ENCODE measurements at places on chromosomes 6 and 20.

DNA sequence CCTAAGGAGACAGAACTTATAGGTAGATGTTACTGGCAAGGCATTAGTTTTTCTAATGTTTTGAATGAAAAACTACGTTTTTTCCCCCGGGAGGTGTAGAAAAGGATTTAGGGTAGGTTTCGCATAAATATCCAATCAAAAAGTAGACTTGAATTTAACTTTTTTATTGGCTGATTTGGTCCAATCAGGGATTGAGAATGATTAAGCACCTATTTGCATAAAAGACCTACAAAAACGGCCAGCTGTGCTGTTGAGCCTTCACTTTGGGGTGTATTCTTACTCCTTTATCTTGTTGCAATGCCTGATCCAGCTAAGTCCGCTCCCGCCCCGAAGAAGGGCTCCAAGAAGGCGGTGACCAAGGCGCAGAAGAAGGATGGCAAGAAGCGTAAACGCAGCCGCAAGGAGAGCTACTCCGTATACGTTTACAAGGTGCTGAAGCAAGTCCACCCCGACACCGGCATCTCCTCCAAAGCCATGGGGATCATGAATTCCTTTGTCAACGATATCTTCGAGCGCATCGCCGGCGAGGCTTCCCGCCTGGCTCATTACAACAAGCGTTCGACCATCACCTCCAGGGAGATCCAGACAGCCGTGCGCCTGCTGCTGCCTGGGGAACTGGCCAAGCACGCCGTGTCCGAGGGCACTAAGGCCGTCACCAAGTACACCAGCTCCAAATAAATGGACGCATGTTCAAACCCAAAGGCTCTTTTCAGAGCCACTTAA lies 113.5 kb upstream of the BTN3A2 start:
- peak; percentile 89 for DNase-seq

DNA sequence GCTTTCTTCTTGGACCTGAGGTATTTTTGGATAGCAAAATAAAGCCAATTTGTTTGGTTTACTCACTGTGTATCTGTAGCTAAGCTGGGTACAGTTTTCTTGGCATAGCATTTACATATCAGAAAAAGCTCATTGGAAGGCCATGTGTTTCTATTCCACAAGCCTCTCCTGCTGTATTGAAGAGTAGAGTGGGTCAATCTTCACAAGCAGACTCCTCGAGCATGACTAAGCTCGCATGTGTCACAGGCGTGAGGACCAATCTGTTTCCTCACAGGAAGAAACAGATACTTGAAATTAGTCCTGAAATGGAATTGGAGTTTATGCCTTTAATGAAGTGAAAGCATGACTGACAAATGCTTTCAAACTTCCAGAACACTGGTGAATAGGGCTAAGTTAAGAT lies 1279.0 kb upstream of the MAP3K7 start:
- no peak for DNase-seq

DNA sequence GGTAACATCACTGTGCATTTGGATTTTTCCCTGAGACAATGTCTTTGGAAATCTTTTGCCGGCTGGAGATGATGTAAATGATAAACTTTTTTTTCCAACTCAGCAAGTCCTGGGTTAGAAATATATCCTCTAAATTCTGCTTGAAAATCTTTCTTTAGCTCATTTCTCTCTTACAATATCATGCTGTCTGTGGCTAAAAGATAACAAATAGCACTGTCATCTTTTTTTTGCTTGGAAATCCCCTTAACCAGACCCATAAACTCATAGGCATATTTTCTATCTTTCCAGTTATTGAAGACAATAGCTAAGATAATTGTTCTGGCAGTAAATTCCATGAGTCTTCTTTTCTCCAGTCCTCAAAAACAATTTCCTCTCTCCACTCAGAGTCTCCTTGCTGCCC lies 481.5 kb downstream of the NKAIN2 start:
- no peak for DNase-seq

GRCh38 chr6:17397764-17398194 lies 4.4 kb downstream of the CAP2 start:
- DNase-seq = no peak

DNA sequence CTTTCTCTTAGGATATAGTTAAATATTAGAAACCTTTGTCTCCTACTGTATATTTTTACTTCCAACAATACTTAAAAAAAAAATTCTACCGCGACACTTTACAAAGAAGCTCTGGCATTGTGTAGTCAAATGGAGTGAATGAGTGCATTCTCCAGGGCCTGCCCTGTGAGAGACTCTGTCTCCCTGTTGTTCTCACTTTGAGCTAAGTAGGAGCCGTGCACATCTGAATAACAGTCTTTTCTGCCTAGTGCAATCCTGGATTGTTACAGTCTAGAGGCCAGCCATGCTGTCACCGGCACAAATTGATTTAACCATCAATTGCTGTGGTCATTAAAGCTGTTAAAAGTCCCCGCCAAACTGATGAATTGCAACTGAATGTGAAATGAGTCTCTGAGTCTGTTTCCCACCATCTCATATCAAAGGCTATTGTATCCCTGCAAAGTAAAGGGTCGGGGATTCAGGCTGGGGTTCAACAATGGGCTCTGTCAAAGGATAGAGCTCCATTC lies 156.0 kb downstream of the RFPL4B start:
- no peak for DNase-seq

GRCh38 chr6:133410638-133411435 lies 169.7 kb downstream of the EYA4 start:
- no peak for DNase-seq

DNA sequence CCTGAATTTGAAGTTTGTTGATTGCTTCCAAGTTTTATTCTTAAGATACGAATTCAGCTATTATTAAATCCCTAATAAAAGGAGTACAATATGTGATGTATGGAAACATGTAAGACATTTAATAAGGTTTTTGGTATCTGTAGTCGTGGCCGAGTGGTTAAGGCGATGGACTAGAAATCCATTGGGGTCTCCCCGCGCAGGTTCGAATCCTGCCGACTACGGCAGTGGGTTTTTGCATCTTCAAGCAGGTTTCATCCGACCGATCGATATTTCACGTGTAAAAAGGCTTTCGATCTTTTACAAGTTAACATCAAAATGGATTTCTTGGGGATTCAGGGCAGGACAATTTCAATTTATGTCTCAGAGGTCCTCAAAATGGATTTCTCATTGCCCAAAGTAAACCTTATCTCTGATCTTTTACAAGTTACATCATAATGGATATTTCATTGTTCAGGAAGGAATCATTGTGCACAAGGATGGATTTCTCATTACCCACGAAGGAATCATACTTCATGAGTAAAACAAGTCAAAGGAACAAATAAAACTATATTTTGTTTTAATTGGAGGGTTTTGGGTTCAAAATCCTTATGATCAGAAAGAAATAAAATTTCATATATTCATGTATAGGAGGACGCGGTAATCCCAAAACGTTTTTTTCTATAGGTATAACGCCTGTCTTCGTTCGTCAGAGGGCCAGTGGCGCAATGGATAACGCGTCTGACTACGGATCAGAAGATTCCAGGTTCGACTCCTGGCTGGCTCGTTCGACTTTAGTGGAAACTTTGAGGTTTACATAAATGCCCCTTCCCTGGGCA lies 37.3 kb upstream of the BTN3A2 start:
- peak; percentile 76 for DNase-seq

DNA sequence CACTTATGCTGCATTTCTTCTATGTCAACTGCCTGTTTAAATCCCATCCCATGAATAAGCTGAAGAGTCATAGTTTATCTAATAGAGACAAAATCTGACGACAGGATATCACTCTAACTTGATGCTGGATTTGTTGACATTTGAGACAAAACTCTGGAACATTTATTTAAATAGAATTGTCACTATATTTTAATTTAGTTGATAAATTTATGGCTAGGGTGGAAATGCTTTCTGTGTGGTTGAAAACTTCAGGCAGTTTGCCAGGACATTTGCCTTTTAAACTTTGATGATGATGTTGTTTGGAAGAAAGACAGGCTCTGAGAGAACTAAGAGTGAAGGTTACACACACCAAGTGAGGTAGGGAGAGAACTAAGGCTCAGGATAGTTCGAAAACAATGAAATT lies 68.1 kb downstream of the GJA1 start:
- no peak for DNase-seq

DNA sequence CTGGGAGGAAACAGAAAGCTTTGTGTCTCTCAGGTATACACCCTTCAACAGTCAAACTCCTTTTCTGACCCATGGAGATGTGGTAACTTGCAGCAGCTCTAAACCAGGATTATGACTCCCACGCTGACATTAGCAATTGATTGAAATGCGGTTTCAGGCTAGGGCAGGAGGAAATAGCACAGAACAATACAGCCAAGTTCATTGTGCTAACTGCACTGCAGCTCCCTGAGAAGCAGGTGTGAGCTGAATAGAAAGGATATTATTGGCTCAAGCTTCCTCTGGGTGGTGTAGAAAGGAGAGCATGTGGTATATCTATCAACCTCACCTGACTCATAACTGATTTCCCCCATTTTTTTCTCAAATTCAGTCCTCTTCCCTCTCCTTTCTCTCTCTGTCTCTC lies 612.3 kb upstream of the BTBD3 start:
- DNase-seq = no peak

GRCh38 chr6:14699803-14700601 lies 545.9 kb upstream of the JARID2 start:
- no peak for DNase-seq

- DNase-seq = no peak
These were observed 22.9 kb downstream of the QKI start for GRCh38 chr6:163437466-163437865.

- no peak for DNase-seq
These were observed 341.7 kb downstream of the PREX1 start for GRCh38 chr20:48486065-48486464.

GRCh38 chr6:122697458-122697857 lies 82.1 kb upstream of the FABP7 start:
- DNase-seq = no peak

GRCh38 chr20:6829510-6830116 lies 62.1 kb downstream of the BMP2 start:
- DNase-seq = no peak

- DNase-seq = no peak
These were observed 51.6 kb downstream of the RFX6 start for GRCh38 chr6:116928677-116929076.

GRCh38 chr20:17621229-17621968 lies 51.5 kb downstream of the DSTN start:
- no peak for DNase-seq

DNA sequence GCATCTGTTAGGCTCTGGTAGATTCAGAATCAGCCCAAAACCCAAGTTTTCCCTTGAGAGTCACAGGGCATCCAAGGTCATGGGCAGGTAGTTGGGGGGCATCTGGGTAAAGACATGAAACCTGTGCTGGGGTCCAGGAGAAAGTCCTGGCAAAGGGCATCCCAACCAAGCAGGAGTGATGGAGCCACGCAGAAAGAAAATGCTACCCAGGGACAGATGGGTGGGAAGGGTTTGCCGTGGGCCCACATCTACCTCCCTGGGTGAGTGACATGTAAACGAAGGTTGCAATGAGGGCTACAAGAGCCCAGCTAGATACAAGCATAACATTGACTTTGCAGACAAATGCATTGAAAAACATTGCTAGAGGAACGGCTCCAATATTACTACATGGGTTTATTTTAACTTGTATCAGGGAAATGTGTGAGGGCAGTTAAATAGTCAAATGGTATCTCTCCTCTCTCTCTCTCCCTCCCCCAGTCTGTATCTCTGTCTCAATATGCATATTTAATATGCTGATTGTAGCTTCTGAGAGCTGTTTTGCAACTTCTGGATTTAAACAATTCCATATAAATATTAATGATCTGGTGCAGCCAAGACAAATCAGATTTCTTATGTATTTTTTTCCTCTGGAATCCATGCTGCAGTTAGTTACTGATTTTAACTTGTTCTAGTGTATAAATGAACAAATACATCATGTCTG lies 135.7 kb downstream of the SYNDIG1 start:
- no peak for DNase-seq

GRCh38 chr20:62651285-62652021 lies 9.2 kb downstream of the SLCO4A1 start:
- DNase-seq = peak; percentile 77

GRCh38 chr6:107697682-107698081 lies 126.4 kb downstream of the SCML4 start:
- no peak for DNase-seq

- DNase-seq = peak; percentile 26
These were observed 22.6 kb upstream of the BTN3A2 start for GRCh38 chr6:26342106-26343004.

- no peak for DNase-seq
These were observed 22.8 kb upstream of the LRRC1 start for GRCh38 chr6:53771785-53772624.

DNA sequence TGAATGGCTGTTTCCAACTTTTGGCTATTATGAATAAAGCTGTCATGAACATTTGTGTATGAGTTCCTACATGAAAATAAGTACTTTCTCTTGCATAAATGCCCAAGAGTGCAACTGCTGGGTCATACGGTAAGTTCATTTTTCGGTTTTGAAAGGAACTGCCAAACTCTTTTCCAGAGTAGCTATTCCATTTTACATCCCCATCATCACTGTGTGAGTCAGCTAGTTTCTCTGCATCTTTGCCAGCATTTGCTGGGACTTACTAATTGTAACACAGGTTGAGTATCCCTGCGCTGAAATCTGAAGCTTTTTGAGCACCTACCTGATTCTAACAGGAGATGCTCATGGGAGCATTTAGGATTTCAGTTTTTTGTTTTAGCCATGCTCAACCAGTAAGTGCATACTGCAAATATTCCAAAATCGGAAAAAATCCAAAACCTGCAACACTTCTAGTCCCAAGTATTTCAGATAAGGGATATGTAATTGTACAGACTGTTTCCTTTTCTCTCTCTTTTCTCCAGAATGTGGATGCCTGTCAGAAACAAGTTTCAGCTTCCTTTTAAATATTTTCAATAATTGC lies 118.4 kb downstream of the DTNBP1 start:
- no peak for DNase-seq

GRCh38 chr6:7413151-7413823 lies 23.7 kb downstream of the RIOK1 start:
- DNase-seq = no peak

- DNase-seq = peak; percentile 72
These were observed 83.1 kb downstream of the IRF4 start for GRCh38 chr6:474453-475185.

- DNase-seq = no peak
These were observed 112.4 kb downstream of the BFSP1 start for GRCh38 chr20:17418737-17419136.

DNA sequence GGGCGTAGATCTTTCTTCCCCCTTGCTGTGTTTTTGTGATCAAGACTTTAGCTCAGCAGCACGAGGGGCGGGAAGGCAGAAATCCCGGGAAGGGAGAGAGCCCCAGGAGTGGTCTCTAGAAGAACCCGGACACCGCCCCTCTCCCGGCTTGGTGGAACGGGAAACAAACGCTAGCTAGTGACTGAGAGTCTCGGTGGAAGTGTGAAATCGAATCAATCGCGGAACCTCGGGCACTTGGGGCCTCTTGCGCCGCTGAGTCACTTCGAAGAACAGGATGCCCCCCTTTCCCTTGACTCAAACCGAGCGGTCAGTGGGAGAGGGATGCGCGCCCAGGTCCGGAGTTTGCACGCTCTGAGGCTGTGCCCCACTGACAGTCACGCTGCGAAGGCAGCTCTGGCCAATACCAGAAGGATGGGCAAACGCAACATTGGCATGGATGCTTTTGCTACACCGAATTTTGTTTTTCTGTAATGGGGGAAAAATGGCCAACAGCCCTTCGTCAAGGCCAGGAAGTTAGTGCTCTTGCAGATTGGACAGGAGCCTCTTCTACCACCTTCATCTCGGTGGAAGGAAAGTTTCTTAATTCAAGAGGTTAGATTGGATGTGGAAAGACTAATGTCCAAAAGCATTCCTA lies 1.6 kb upstream of the OLIG3 start:
- DNase-seq = no peak

GRCh38 chr20:62918147-62918546 lies 8.2 kb downstream of the DIDO1 start:
- DNase-seq = peak; percentile 35

- no peak for DNase-seq
These were observed 145.4 kb downstream of the FOXA2 start for GRCh38 chr20:22438926-22439325.
